Esophagus squamous epithelium (tissue), 5 donors: ENCODE measurements at places on chromosomes 16 and 17.

DNA sequence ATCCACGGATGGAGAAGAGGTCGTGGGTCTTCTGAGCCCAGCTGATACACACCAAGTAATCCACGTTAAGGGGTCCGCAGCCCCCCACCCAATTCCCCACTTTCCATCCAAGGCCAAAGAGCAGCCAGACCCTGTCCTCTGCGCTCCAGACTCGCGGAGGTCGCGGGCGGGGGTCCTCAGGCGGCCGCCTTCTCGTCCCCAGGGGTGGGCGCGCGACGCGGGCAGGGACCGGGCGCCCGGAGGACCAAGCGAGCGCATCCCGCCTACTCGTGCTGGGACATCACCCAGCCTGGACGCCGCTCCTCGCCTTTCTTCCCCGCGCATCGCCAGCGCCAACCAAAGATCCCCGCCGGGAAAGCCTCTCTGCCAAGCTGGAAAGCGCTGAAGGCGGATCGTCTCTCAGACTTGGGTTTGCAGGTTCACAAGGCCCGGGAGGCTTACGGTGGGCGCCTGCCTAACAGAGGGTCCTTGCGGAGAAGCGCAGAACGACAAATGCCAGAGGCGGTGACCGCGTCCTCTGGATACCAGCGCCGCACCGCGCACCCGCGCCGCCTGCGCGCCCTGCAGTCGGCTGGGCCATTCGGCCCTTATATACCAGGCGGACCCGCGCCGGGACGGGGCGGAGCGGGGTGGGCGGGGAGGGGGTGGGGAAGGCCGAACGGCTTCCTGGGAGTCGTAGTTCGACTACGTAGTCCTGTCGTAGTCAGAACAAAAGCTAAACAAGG is 471.6 kb downstream of the SOX9 start:
- no peak for DNase-seq

DNA sequence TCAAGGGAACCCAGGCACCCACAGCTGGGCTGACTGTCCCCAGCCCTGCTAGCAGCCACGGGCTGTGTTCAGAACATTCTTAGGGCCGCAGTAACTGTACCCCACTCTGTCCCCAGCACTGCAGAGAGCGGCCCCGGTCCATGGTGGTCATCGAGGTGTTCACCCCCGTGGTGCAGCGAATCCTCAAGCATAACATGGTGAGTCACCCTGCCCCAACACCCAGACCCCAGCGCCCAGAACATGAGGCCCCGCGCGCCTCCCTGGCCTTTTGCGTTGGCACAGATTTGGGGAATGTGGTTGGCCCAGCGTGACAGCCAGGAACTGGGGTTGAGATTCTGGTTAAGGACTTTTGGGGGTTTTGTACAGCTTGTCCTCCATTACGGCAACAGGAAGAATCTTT is 114.9 kb upstream of the PLCG2 start:
- no peak for DNase-seq

DNA sequence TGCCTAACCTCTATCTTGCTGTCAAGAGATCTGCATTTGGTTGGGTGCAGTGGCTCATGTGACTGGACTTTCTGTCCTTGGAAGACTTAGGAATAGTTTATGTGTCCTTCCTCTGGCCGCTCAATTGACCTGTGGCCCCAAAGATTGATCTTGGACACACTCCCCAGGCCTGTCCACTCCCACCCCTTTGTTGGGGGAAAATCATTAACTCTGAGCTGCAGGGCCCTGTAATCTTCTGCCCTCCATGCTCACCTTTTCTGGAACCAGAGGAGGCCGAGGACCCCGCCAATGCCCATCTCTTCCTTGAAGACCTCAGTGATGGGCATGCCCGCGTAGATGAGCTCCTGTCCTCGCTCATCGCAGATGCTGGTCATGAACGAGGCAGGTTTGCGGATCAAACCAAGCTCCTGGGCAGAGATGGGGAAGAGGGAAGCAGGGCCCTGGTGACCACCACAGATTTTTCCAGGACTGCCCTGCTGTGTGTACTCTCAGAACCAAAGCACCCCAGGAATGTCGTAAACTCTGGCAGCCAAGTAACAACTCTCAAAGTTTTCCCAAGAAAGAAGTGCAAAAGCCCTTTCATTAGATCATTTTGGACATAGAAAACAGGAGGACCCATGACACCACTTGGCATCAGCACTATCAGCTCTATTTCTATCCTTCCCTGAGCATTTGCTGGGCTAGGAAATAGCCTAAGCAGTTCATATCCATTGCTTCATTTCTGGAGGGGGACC is 8.5 kb upstream of the KLHL11 start:
- no peak for DNase-seq

- DNase-seq, result no peak
Measured at GRCh38 chr17:3029213-3029913, 34.0 kb downstream of the OR1D5 start.

- DNase-seq, result no peak
Measured at GRCh38 chr16:426906-427249, 1.4 kb downstream of the RAB11FIP3 start.

DNA sequence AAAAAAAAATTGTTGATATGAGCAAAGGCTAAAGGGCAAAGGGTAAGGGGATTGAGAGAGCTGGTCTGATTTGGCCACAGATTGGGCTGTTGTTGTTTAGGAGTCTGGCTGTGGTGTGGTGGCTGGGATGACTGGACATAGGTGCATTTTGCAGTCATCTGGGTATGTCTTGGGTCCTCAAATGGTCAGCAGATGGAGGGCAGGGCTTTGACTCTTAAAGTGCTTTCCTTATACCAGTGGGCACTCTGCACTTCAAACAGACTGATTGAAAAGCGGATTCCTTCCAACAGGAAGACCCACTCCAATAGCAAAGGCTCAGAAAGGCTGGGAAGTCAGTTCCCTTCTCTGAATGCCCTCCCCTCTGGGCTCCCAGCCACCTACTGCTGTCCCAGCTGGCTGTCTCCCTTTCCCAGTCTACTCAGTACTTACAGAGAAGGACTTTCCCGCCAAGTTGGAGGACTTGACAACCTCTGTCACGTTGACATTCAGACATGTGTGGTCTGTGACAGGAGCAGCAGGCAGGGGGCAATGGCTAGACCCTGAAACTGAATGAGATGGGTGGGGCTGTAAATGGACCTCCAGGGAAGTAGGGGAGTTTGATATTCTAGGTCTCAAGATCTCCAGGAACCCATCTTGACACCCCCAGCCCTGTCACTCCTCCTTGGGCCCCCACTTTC is 19.6 kb upstream of the MFSD6L start:
- DNase-seq, result no peak

DNA sequence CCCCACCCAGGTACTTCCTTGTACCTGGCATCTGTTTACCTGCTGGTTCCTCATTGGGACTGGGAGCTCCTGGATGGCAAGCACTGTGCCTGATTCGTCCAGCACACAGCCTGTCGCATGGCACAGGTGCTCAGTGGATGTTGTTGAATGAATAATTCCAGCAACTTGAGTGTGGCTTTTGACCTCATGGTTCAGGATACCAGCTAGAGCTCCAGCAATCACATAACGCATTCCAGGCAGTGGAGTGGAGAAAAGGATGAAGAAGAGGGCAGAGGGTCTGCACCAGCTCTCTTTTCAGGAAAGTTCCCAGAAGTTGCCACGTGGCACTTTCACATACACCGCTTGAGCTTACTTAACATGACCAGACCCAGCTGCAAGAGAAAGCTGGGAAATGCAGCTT is 1.3 kb upstream of the CAMKK1 start:
- DNase-seq, result no peak

- DNase-seq, result no peak
Measured at GRCh38 chr17:50517504-50518383, 9.5 kb downstream of the MYCBPAP start.

DNA sequence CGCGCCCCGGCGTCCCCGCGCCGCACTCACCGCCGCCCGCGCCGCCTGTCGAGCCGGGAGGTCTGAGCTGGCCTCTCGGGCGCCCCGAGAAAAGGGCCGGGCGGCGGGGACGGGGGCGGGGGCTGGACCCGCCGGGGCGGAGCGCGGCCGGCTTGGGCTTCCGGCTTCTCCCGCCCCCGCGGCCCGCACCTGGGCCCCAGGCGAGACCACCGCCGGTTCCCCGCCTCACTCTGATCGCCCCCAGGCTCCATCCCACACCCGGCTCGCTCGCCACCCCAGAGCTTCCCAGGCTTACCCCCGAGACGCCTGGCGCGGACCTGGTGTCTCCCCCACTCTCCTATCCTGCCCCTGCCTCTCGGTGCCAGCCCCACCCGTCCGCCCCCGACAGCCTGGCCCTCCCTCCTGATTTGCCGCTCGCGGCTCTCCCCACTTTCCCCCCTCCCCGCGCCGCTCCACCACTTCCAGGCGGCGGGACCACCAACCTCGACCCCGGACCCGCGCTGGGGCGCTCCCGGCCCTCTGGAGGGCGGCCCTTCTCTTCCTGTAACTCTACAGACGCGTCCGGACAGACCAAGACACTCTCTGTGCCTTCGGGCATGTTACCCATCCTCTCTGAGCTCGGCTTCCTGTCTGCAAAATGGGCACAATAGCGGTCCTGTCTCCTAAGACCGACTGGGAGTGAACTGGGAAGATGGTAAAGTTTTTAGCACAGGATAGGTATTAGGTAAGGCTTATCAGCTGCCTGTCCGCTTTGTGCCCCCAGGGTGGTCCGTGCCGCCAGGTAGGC is at the start of gene LITAF:
LITAF (minus strand) TSS at position 64 of the 787 bp plus-strand sequence. CDS start 30,189 bp downstream, outside the sequence.
- DNase-seq, result no peak

DNA sequence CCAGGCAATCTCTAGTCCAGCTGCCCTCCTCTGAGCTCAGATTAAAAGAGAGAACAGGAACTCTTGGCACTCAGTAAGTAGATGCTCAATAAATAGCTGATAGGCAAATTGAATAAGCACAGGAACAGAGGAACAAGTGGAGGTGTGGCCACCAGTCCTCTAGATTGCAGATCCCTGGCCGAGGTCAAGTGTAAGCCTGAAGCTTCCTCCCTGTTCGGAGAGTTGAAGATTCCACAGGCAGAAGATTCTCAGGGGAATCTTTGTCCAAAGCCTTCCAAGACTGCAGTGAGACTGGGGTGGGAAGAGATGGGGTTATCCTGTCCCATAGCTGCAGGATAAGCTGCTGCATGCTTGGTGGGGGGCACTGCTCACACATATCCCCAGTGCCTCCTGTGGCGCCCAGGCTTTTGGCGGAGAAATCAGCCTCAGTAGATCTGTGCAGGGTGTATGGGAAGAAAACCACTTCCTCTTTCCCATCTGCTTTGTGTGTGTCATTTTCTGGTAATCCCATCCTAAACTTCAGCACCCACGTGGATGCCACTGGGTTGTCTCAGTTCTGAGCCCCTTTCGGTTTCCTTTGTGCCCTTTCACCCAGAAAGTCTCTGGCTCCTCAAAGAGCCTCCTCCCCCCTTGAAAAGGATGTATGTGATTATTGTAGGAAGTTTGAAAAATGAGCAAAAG is 12.1 kb downstream of the CD300A start:
- no peak for DNase-seq

DNA sequence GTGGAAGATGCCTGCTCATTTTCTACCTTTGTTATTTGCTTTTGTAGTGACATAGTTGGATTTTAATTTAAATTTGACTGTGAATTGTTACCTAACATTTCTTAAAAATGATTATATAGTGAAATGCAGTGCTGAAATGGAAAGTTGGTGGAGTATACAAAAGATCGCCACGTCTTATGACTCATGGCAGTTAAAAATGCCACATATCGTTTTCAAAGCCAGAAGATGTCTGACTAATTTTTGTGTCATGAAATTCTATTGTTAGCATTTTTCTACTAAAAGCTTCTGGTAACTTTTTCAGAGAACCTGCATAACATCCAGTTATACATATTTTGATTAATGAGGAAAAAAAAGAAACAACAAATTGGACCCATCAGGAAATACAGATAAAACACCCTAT is 20.6 kb downstream of the MAP2K4 start:
- DNase-seq, result no peak

DNA sequence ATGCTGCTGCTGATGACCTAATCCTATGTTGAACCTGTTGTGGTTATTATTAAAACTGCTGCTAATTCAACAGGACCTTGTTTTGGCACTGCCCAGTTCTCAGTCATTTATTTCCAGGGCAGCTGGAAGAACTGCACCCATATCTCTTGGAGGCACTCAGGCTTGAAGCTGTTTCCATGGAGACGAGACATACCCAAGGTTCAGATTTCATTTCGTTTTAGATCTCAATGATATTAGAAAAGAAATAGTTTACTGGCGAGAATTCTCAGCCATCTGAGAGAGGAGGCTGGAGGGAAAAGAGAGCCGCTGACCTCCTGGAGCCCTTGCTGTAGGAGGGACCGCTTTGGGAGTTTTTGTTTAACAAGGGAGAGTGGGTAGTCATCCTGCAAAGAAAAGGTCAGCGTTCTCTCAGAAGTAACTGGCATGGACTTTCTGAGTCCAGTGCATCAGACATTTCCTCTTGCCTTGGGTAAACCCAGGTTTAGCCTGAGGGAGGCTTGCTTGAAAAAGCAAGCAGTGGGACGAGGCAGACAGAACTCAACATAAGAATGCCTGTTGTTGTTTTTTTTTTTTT is 75.4 kb downstream of the YPEL2 start:
- no peak for DNase-seq

DNA sequence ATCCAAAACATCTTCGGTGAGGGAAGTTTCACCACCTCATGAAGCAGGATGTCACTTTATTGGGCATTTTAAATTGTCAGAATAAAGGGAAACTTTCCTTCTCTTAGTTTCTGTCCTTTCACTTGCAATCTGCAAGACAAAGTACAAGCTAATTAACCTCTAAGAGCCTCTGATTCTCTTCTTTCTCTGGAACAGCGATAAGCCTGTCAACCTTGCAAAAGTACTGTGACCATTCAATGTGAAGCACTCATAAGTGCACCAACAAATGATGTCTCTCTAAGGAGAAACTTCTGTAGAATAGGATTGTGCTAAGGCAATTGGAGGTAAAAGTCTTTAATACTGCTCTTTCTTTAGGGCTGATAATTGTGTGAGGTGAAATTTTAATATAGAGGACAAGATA is 1622.3 kb downstream of the CDH8 start:
- DNase-seq, result no peak

GRCh38 chr16:50040018-50040417 is 15.0 kb downstream of the CNEP1R1 start:
- DNase-seq, result no peak

DNA sequence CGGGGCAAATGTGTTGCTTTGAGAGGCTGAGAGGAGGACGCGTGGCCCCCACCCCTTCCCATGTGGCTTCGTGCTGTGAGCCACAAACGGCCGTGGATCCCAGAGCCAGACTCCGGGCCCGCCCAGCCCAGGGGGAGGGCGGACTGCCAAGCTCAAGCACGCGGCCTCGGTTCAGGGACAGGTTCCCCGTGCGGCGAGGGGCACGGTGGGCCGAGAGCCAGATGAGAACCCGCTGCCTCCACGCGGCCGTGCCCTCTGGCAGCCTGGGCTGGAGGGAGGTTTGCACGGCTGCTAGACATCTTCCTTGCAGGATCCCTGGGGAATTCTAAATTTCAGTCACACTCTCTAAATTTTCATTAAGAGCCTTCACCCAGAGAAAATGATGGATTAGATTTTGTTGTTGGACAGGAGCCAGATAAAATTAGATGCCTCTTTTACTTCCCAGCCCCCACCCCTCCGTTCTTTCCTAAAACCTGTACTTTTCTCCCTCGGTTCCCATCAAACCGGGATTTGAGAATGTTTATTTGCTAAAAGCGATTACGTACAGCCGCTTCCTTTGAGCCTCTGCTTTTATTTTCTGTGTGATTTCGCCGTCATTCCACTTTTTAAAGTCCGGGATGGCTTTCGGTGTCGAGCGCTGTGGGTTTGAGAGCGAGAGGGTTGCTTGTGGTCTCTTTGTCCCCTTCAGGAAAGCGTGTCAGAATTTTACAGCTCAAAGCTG is 25.0 kb upstream of the GNG13 start:
- no peak for DNase-seq
